ENCODE measurements at places on chromosomes 1 and 21.

- DNase-seq = no peak
These were observed 25.3 kb downstream of the FTCD start for GRCh38 chr21:46129846-46130651.

- DNase-seq = no peak
These were observed 151.2 kb downstream of the OMA1 start for GRCh38 chr1:58395355-58395754.

- DNase-seq = no peak
These were observed 17.2 kb downstream of the ATP1A1 start for GRCh38 chr1:116390195-116390594.

GRCh38 chr1:150320667-150320978 is 710 bp upstream of the PRPF3 start:
- DNase-seq = no peak

GRCh38 chr1:217647791-217648190 is 16.6 kb downstream of the SPATA17 start:
- no peak for DNase-seq

Measured in cortex of kidney (tissue), 1 donor.